ENCODE measurements at places on chromosomes 16 and 17. TPM values are rescaled to one million over a fixed set of nuclear protein-coding genes. Genes with fewer than 3 reads are reported as not detected.

DNA sequence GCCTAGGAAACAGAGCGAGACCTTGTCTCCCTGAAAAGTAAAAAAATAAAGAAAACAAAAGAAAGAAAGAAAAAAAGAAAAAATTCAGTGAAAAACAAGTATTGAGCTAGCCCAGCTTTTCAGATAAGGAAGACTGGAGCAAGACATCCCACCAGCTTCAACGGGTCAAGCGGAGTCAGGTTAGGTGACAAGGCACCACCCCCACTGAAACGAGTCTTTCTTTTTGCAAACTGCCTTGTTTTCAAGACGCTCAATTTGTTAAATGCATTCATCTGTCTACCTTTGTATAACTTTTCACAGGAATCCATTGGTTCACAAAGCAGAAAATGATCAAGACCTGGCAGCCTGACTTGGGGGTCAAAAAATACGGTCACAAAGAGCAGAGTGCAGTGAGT is 10.7 kb upstream of the AXIN2 start:
- DNase-seq = no peak

GRCh38 chr17:43907425-43907981 is at the start of gene MPP2:
MPP2 (minus strand) TSS chr17:43907536; CDS start chr17:43904460, 3,076 bp downstream.
- DNase-seq = peak; percentile 82

DNA sequence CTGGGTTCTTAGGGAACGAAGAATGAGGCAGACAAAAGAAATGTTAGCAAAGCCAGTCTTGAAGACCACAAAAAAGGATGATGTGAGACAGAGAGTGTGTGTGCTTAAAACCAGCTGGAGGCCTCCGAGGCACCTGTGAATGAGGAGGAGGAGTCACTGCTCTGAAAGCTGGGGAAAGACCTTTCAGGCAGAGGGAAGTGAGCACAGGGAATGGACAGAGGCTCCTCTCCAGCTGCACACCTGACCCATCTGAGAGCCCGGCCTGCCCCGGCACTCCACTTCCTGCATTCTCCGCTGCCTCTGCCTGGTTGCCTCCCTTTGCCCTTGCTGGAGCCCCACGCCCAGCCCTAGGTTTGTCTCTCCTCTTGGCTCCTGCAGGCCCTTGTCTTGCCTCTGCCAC is 55.2 kb upstream of the SREBF1 start:
- DNase-seq = no peak

The ATP2A3 gene
- 7.7 TPM for total RNA-seq

The ABCA6 gene
- 25.7 TPM for total RNA-seq

DNA sequence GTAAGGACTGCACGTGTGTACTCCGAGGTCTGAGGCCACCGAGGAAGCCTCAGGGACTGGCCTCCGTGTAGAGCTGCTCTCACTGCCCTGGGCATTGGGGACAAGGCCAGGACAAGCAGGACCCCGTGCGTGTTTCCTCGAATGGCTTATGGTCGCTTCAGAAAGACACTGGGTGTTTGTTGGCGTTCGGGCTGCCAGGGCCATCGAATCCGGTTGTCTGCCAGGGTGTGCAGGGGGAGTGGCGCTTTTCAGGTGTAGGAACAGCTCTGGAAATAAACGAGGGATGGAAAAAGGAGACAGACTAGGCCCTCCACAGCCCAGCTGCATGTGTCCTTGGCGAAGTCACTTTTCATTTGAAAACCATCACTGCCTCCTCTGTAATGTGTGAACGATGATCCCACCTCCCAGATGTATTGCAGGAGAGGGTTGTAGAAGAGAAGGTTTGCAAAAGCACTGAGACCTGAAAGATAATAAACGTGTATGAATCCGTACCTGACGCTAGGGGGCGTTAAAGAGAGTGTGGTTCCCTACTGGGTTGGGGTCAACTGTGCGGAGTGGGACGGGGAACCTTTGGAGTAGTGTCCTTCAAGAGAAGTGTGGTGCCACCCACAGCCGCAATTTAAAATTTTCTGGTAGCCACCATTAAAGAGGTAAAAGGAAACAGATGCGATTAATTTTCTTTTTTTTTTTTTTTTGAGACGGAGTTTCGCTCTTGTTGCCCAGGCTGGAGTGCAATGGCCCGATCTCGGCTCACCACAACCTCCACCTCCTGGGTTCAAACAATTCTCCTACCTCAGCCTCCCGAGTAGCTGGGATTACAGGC is 2.1 kb upstream of the ZSCAN10 start:
- no peak for DNase-seq

DNA sequence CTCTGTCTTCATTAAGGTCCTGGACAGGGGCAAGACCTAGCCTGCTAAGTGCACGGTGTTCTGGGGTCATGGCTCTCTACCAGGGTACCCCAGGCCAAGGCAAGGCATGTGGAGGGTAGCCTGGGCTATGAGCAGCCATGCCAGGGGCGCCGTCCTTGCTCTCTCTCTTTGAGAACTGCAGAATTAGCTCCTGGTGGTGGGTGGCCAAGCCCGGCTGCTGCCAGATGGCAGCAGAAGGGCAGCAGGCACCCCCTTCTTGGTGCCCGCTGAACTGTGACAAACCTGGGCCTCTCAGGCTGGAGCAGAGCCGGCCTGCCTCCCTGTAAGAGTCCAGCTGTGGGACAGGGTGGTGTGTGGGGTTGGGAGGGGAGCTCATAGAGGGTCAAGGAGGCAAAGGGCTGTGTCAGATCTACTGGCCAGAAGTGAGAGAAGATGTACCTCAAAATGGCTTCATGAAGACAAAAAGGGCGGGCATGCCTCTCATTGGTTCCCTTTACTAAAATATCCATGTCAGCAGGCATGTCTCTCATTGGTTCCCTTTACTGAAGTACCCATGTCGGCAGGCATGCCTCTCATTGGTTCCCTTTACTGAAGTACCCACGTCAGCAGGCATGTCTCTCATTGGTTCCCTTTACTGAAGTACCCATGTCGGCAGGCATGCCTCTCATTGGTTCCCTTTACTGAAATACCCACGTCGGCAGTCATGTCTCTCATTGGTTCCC is 81.7 kb upstream of the SDK2 start:
- DNase-seq = no peak

The NLK gene
- total RNA-seq = 20.8 TPM

DNA sequence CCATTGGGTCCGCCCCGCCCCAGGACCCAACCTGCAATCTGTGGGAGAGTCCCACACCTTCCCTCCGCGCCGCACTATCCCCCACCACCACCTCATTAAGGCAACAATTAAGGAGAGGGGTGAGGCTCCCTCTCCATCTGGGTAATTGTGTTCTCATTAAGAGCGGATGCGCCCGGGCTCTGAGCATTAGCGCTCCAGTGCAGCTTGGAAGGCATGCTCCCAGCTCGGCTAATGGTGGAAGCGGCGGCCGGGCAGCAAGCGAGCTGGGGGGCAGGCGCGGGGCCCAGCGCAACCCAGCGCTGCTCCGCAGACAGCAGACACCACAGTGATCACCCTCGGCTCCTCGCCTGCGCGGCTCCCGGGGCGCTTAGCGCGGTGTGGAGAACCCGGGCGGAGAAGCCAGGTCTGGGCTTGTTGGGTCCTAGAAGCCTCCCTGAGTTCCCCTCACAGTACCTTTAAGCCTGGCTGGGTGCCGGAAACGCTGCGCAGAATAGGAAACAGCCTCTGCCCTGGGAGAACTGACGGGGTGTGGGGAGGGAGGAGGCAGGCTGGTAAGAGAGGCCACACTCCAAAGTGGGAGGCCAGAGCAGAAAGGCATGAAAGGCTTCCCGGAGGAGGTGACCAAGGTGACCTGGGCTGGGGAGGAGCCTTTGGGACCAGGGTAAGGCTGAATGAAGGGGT is 6.4 kb downstream of the CBLN1 start:
- DNase-seq = no peak

DNA sequence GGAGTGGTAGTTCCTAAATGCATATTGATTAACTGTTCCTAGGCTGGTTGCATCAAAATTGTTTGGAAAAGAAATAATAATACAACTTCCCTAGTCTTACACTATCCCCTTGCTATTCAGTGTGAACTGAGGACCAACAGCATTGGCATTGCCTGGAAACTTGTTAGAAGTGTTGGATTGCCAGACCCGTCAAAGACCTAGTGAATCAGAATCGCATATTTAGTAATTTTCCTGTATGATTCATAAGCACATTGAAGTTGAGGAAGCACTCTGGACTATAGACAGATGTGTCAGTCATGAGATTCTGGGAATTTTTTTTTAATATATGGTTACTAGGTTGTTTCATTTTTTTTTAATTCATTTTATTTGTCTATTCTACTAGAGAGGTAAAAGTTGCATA is 34.7 kb upstream of the KCNJ16 start:
- no peak for DNase-seq

GRCh38 chr16:88940862-88941817 is 35.9 kb downstream of the CBFA2T3 start:
- DNase-seq = peak; percentile 69

GRCh38 chr16:13435415-13435814 is 484.5 kb upstream of the ERCC4 start:
- no peak for DNase-seq

DNA sequence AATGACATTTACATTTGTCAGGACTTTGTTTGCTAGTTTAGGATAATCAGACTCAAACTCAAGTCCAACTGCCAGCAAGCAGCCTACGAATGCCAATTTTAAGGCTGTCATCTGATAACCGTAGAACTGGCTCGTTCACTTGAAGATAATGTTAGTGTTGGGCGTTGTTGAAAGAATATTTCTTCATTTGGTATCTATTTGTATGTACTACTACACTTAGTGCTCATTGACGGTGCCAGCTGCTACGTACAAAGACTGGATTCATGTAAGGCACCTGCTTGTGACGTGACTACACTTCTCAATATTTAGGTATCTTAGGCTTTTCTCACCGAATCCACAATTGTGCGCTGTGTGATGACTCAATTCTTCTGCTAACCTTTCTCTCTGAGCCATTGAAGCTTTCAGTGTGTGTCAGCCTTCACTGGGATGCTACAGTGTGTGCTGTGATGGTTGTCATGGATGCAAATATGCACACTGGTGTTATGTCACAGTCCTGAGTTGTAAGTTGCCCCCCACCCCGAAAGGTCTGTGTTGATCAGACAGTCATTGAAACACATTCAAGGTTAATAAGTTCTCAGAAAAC is 5.7 kb downstream of the ATP2C2 start:
- DNase-seq = no peak

The HOXB1 gene
- total RNA-seq = not detected

Data from Right ventricle myocardium inferior (tissue), 1 donor.